ENCODE measurements at places on chromosomes 2 and 18.

DNA sequence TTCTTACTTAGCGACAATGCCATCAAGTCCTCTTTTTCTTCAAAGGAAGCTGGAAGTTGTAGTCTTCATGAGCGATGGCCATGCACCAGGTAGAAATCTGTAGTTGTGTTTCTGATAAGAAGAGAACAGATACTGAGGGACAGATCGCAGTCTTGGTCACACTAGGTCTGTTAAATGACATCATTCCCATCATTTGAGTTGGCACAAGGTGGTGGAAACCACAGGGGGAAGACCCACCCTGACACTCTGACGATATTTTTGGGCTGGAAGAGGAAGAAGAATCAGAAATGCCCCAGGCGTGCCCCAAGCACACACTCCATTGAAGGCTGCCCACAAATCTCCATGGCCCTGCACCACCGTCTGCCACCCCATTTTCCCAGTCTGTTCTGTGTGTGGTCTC, 89.0 kb upstream of the BOD1L2 start:
- no peak for DNase-seq

GRCh38 chr18:54612237-54612636, 21.2 kb downstream of the DYNAP start:
- DNase-seq: no peak

GRCh38 chr2:145736871-145737270, 1217.0 kb upstream of the ZEB2 start:
- DNase-seq: no peak

- no peak for DNase-seq
Observed at GRCh38 chr2:205758051-205758450, 75.8 kb downstream of the NRP2 start.

DNA sequence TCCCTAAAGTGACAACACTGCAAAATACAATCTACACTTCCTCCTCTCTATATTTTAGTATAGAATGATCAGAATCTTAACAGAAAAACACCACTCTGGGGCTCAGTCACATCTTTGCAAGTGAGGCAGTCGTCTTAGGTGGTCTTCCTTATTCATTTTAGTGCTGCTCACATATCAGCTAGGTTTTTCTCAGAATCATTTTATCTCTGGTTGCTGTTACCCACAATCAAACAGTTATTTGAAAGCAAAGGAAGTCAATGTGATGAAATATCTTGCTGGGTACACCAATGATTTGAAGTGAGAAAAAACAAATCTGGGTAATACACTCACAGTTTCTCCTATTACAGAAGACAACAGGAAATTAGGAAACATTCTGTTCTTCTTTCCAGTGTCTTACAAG, 275.2 kb downstream of the DSEL start:
- no peak for DNase-seq

All from SJCRH30 (cell line).